ENCODE measurements at places on chromosomes 3 and 15.

DNA sequence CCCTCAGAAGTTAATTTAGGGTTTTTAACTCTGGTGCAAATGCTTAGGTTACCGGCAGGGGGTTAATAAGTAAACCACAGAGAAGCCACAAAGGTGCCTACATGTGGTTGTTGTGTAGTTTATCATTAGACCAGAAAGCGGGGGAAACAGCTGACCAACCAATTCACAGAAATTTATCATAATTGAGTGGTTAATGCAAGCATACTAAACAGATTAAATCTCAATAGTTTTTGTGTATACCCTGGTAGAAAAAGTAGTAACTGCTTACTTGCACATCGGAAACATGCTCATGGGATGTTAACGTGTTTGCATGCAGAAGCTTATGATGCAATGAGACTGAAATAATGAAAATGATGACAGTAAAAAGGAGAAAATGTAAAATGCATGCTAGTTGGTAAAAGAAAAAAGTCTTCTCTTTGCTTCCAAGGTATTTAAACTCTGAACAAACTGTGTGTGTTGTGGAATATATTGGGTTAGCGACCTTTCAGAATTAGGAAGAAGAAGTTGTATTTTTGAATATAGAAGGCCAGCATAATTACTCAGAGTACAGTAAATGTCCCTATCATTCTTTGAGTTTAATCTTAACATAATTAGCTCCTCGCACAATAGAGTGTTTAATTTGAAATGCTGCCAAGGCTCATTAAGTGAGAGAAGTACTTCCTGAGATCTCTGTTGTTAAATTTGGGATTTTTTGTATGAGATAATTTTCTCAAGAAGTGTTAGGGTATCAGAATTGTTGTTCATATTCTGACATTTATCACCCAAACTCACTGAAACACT lies 316.2 kb downstream of the PTPRG start:
- DNase-seq: peak; percentile 1

DNA sequence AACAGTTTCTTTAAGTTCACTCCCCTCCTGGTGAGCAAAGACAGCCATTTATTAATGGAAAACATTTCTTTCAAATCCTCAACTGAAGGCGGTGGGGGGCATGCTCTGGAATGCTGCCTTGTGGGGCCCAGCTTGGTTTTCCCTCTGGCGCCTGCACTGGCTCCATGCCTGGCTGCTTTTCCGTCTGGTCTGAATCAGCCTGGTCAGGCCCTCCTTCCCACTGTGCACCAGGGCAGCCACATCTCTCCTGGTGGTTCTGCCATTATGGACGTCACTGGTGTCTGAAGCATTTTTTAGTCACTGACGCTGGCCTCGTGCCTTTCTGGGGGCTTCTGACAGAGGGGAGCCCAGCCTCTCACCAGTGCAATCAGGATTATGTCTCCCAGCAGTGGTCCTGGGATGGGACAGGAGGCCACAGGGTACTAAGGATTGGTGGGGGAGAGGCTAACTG lies 57.6 kb upstream of the APEH start:
- no peak for DNase-seq

- no peak for DNase-seq
These were observed 104.8 kb upstream of the MEX3B start for GRCh38 chr15:82150645-82151044.

DNA sequence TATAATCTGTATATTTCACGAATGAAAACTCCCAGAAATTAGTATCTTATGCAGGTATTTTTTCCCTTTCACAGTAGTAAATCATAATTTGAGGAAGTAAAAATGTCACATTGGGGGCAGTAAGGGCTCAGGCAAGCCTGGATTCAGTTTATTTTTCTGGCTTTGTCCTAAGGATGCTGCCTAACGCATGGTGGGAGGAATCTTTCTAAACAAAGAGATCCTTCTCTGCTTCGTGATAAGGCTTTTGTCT lies 35.7 kb downstream of the DNASE1L3 start:
- DNase-seq: no peak

GRCh38 chr3:138914870-138915502 lies 32.0 kb downstream of the FOXL2 start:
- DNase-seq: no peak

- DNase-seq: no peak
These were observed 98.3 kb downstream of the LIPC start for GRCh38 chr15:58530056-58530590.

GRCh38 chr3:112709911-112710310 lies 69.0 kb upstream of the CCDC80 start:
- no peak for DNase-seq

DNA sequence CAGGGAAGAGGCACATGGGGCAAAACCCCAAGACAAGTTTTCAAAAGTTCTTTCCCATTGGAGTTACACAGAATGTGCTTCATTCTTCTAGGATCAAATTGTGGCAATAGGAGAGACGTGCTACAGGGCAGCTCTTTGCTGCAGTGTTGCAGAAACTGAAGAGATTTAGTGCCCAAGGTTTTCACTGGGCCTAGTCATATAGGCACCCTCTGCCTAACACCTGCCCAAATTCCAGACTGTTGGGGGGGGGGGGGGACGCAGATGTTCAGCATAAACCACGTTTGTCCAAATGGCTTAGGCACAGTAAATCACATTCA lies 346.8 kb upstream of the ZNF717 start:
- DNase-seq: no peak

GRCh38 chr15:38085931-38086568 lies 151.6 kb downstream of the TMCO5A start:
- DNase-seq: no peak

- DNase-seq: no peak
These were observed 3.0 kb downstream of the SELENOT start for GRCh38 chr3:150605998-150606641.

DNA sequence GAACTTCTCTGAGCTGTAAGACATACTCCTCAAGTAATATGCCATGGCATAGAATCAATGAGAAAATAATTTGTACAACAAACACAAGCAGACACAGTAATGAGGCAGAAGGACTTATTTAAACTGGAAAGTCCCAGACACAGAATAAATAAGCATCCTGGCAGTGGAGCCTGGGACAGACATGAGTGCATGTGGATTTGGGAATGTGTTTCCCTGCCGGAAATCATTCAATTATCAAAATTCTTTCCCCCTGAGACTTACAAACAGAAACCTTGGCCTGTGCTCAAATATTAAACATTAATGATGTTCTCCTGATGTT lies 520.1 kb downstream of the ROBO1 start:
- DNase-seq: no peak

DNA sequence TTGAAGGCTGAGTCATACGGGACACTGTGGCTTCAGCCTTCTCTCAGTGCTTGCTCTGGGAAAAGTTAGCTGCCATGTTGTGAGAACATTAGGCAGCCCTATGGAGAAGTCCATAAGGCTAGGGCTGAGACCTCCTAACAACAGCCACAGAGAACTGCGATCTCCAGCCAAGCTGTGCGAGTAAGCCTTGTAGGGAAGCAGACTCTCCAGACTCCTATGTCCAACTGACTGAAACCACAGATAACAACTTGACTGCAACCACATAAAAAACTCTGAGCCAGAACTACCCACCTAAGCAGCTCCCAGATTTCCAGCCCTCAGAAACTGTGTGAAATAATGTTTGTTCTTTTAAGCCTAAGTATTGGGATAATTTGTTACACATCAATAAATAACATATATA lies 40.7 kb downstream of the DENND6A start:
- no peak for DNase-seq

All from Calu3 (cell line).